ENCODE measurements at places on chromosomes 16 and 17.

DNA sequence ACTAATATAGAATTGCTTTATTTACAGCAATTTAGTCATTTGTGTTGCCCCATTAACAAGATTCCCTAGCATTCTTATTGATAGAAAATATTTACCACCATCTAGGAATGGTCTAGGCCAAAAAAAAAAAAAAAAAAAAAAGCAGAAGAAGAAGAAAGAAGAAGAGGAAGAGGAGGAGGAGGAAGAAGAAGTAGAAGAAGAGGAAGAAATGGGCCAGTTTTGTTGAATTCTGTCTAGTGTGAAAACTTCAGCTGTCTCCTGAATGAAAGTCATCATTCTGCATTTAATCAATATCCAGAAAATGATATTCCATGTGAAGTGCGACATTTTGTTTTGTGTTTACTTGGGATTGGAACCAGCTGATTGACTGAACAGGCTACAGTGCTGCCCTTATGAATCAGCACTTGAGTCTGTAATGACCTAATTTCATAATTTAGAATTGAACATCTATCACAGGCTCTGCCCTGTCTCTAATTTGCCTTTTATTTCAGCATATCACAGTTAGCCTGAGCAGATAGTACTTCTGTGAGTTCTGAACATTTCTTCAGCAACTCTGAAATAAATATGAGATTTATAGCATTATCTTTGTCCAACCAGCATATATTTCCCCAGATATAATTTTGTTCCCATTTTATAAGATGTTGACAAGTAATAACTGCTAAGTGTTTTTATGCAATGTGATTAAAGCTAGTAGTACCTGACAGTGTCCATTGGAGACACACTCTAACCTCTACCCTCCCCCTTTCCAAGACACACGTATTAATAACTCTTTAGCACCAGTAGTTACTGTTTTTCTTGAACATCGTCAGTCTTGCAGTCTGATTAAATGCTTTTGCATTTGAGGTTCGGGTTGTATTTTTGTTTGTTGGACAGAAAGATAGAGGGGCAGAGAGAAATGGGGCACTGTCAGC, 5.9 kb downstream of the ANKFN1 start:
- DNase-seq = no peak

- peak; percentile 93 for DNase-seq
Observed at GRCh38 chr17:35841505-35841904, 27.2 kb downstream of the HEATR9 start.

DNA sequence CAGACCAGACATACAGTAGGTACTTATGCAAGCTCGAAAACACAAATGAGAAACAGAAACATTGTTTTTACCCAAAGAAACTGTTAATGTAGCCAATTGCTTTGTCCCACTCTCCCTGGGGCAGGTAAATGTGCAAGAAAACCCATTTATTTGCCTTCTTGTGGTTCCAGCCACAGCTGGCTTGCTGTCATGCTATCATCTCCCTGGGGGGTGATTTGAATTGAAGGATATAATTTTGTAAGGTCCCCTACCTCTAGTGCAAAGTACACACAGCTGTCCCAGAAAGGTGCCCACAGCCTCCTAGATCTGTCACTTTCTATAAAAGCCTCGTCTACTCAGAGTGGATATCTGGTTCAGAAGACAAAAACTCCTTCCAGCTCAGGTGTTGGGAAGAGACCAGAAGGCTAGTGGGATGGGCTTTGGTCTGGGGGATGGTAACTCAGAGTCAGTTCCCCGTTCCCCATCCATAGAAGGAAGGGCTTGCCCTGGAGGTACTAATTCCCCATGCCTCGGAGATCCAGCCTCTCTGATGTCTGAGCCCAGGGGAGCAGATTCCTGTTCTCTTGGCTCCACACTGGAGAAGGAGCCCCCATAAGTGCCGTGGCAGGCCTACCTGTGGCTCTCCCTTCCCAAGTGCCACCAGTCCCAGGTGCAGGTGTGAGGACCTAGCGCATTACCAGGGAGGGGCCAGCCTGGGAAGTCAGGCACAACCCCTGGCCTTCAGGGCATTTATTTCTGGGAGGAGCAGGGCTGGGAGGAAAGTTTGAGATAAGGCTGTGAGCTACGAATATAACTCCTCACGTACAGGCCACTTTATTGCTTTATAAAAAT, 2.4 kb upstream of the PRR15L start:
- no peak for DNase-seq

GRCh38 chr17:72429066-72429638, 308.3 kb downstream of the SOX9 start:
- no peak for DNase-seq

- peak; percentile 87 for DNase-seq
Observed at GRCh38 chr17:7897773-7898172, 9.2 kb downstream of the CHD3 start.

Data from amniotic epithelial cell (primary cell).